Bronchial epithelial cell (primary cell): ENCODE measurements at places on chromosomes 5 and 9. TPM values are rescaled to one million over a fixed set of nuclear protein-coding genes. Genes with fewer than 3 reads are reported as not detected.

Gene BSPRY
- total RNA-seq: 1.8 and 20.4 TPM in 2 replicates

Gene TSSK1B
- 0.26 TPM in 2 replicates for total RNA-seq

Gene ZMAT2
- total RNA-seq: 47.1 and 76.7 TPM in 2 replicates

Gene DND1
- total RNA-seq: 0.26 TPM in 2 replicates

Gene GPR21
- 1.3 and 1.8 TPM in 2 replicates for total RNA-seq

Gene ATP10B
- 1.3 and 12.4 TPM in 2 replicates for total RNA-seq

Gene ARHGEF28
- total RNA-seq: 37.4 and 44.7 TPM in 2 replicates

Gene FOXD4L4
- total RNA-seq: under 0.01 and 0.26 TPM in 2 replicates

Gene ZNF474
- 0.13 and 0.26 TPM in 2 replicates for total RNA-seq

Gene LHFPL2
- 29.8 and 32.4 TPM in 2 replicates for total RNA-seq
